ENCODE measurements at places on chromosomes 5 and 9. TPM values are rescaled to one million over a fixed set of nuclear protein-coding genes. Genes with fewer than 3 reads are reported as not detected.

Gene PTGES
- total RNA-seq = 0.44 TPM

Gene CCL27
- total RNA-seq = not detected

Gene ADRB2
- total RNA-seq = 9.5 TPM

DNA sequence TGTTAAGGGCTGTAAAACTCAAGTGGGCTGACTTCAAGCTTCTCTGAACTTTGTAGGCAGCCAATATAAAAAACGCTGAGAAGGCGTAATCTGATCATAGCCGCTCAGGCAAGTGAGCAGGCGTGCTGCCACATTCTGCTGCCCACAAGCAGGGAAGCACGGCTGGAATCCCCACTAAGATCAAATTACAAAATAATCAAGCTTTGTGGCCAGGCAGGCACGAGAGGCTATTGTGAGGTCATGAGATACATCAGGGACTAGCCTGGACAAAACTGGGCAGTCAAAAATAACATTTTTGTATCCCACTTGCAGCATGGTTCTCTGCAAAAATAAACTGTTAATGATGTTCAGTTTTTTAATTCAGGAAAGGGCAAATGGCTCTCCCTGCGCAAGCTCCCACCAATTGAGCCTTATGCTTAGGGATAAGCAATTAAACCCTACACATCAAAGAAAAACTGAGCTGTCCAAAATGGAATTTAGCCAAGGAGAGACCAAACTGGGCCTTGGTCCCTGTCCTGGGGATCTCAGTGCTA is 64.0 kb downstream of the POU5F2 start:
- peak; percentile 72 for DNase-seq

GRCh38 chr9:136197930-136198604 is 6.9 kb downstream of the LHX3 start:
- no peak for DNase-seq

- DNase-seq = no peak
Observed at GRCh38 chr5:150339165-150339564, 18.3 kb upstream of the TCOF1 start.

Gene REEP2
- 1.1 TPM for total RNA-seq

DNA sequence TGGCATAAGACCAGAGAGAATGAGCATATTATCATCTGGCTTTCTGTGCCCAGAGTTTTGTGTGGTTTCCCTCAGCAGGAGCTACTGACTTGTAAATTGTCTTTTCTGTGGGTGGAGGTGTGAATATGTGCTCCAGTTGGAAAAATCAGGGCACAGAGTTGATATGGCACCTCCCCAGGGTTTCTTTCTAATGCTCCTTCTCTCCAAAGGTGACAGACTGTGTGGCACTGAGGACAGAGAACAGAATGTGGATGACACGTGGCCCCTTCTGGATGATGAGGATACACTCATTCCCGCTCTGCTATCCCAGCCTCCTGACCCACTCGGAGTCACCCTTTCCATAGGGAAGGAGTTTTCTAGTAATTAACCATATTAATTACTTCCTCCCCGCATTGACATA is 221.0 kb downstream of the ICE1 start:
- no peak for DNase-seq

- DNase-seq = peak; percentile 34
Observed at GRCh38 chr5:176481711-176482110, 33.5 kb downstream of the FAF2 start.

- no peak for DNase-seq
Observed at GRCh38 chr5:103086547-103086946, 33.4 kb downstream of the GIN1 start.

All from lung microvascular endothelial cell (primary cell).